ENCODE measurements at places on chromosomes 1 and 21. TPM values are rescaled to one million over a fixed set of nuclear protein-coding genes. Genes with fewer than 3 reads are reported as not detected.

Gene SPATA46
- not detected for polyA plus RNA-seq

Gene NPL
- polyA plus RNA-seq: 31.9 TPM

Gene GPR52
- 0.05 TPM for polyA plus RNA-seq

Gene CR1
- polyA plus RNA-seq: 0.57 TPM

Gene ITLN1
- polyA plus RNA-seq: 0.86 TPM

Gene NOS1AP
- 0.73 TPM for polyA plus RNA-seq

Gene PUSL1
- polyA plus RNA-seq: 23.7 TPM

Gene AMPD1
- not detected for polyA plus RNA-seq

Gene CYP4B1
- polyA plus RNA-seq: 150 TPM

Gene MIXL1
- 0.03 TPM for polyA plus RNA-seq

Gene TMEM69
- polyA plus RNA-seq: 16.3 TPM

Gene ELF3
- 148 TPM for polyA plus RNA-seq

Gene TTLL7
- 6.4 TPM for polyA plus RNA-seq

Gene KISS1
- polyA plus RNA-seq: 3.4 TPM

Gene RAB42
- 8.6 TPM for polyA plus RNA-seq

Gene MYBPH
- 0.16 TPM for polyA plus RNA-seq

Gene OR2G6
- not detected for polyA plus RNA-seq

Gene ST6GALNAC5
- 8.9 TPM for polyA plus RNA-seq

Gene DDR2
- 2.3 TPM for polyA plus RNA-seq

Gene REG4
- polyA plus RNA-seq: 0.08 TPM

Gene ZNF683
- 0.17 TPM for polyA plus RNA-seq

Gene CFHR1
- polyA plus RNA-seq: not detected

Gene SELL
- 143 TPM for polyA plus RNA-seq

Gene KANK4
- 0.10 TPM for polyA plus RNA-seq

Gene OXCT2
- 0.43 TPM for polyA plus RNA-seq

Data from lung (tissue), 17 donors.